Fibroblast of skin of right biceps (primary cell): ENCODE measurements at places on chromosomes 3 and 15.

DNA sequence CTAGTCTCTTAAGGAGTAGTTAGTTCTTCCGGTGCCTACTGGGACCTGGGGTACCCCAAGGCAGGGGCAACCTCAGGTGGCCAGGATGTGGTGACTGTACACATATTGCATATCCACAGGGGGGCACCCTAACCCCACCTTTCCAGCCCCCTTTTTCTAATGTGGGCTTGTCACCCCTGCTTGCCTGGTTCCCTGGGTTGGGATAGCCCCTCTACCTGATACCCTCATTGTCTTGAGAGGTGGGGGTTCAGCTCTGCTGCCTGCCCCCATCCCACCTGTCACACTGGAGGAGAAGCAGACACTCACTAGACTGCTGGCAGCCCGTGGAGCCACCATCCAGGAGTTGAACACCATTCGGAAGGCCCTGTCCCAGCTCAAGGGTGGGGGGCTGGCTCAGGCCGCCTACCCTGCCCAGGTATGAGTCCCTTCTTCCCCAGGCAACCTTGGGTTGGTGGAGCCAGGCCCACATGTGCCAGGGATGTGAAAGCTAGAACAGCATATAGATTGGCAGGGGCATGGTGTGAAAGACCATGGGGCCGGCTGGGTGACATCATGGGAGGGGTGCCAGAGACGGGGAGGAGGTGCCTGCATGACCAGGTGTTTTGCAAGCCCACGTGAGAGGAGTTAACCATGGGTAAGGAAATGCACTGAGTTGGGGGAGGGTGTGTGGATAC is 4.0 kb downstream of the GLYCTK start:
- peak; percentile 20 for DNase-seq

DNA sequence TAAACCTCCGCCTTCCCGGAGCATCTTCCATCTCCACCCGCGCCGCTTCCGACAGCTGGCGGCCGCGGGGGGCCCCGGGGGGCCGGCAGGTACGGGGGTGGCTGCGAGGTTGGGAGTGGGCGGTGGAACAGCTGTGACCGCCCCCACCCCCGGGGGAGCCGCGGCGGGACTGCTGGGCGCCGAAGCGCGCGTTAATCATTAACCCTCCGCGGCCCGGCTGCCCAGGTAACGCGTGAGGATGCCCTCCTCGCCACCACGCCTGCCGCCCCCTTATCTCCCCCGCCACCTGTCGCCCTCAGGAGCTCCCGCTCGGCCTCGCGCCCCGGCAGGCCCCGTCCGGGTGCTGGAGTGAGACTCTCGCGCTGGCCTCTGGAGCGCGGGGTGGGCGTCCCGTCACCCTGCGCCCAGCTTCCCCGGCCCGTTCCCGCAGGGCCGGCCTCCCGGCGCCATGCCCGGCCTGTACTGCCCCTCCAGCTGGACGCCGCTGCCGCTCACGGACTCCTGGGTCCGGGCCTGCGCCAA is 757 bp downstream of the VWA5B2 start:
- no peak for DNase-seq

DNA sequence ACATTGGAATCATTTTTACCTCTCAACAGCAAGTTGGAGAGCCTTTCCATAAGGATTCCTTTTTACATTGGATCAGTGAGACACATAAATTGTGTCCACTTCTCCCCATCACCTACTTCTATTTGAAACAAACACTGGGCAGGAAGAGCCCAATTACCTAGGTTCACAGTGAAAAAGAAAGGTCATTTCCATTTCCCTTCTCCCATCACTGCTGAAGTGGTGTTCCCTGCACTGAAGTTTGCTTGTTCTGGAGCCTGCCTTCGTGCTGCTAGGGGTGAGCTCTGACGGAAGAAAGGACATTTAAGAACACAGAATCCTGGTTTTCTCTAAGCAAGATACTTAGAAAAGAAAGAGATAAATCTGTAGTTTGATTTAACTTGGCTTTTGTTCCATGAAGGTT is 123.8 kb upstream of the ZBTB20 start:
- DNase-seq = no peak

- no peak for DNase-seq
Measured at GRCh38 chr3:11739706-11740105, 96.0 kb upstream of the VGLL4 start.

- no peak for DNase-seq
Measured at GRCh38 chr15:76344893-76345582, 8.5 kb downstream of the ISL2 start.

DNA sequence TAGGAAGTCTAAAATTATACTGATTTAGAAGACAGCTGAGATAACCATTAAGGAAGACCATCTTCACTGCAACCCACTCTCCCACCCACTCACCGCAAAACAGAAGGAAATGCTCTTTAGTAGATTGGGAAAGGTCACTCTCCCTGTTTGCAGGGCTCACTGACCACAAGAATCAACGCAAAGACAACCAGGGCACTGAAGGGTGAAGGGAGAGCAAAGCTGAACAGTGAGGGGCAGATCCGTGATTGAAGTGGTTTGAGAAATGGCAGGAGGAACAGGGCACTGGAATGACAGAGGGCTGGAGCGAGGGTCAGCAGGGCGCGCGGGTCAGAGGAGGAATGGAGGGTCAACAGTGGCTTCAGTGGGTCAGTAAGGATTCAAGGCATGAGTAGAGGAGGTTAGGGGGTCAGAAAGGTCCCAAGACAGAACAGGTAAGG is 520 bp downstream of the MESD start:
- no peak for DNase-seq

GRCh38 chr3:117540597-117540996 is 831.0 kb downstream of the TUSC7 start:
- DNase-seq = peak; percentile 63

DNA sequence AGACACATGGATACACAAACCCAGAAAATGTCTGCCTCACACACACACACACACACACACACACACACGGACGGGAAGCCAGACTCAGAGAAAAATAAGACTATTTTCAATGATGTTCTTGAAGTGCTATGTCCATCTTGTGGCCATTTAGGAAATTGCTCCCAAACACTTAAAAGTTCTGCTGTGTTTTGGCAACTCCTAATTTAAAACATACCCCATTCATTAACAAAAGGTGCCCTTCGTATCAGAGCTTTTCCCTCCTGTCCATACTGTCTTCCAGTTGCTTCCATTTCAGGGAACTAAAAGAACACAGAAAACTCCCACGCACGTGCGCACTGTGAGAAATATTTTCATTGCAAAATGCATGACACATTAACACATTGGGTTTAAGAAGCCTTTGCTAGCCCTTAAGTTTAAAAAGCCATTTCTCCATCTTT is 44.6 kb downstream of the SLC12A1 start:
- DNase-seq = peak; percentile 83

DNA sequence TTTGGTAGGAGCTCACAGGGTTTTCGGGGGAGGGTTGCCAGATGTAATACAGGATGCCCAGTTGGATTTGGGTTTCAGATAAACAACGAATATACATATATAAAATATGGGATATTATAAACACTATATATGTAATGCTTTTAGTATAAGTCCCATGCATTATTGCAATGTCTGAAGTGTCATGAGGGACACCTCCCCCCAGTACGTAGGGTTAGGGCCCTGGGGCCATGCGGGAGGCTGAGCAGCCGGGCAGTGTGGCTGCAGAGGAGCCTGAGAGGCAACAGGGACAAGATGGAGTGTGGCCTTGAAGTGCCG is 148.9 kb downstream of the SMAD6 start:
- DNase-seq = no peak

DNA sequence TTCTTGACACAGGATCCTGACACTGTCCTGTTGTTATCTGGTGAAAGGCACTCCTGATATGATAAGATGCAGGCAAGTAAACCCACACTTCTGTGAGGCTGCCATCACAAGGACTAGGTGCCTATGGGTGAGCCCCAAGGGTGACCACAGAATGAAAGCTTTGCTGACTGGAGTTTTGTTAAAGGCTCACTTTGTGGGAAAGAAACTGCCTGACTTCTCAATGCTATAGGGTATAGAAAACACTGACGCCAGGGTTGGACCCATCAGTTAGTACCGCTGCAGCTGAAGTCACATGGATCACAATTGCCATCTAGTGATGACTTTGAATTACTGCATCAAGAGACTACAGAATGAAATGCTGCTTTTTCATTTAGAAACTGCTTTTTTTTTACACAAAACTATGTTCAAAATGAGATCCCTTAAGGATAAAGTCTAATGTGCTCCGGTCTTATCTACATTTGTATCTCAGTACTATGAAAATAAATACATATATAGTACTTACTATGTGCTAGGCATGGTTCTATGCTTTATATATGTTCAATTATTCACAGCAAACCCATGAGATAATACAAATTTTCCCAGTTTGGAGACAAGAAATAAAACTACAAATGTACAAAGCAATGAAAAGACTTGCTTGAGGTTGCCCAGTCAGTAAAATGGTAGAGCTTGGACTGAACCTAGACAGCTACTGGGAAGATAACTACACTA is 64.2 kb upstream of the CMSS1 start:
- peak; percentile 85 for DNase-seq

DNA sequence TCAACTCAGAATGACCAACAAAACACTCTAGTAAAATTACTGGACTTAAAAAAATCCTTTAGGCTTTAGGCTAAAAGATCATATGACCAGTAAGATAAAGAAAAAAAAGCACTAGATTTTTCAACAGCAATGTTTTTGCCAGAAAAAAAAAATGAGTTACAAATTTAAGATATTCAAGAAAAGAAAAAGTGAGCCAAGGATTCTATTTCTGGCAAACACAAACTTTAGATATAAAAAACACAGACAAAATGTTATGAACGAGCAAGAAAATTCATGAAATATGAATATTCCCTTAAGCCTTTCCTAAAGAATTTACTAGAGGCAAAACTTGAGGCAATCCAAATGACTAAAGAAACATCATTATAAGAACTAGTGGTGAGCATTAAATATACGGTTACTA is 8.6 kb downstream of the GOLGB1 start:
- DNase-seq = no peak

- no peak for DNase-seq
Measured at GRCh38 chr3:104584682-104585081, 782.0 kb upstream of the ALCAM start.

- no peak for DNase-seq
Measured at GRCh38 chr3:142664819-142665218, 59.0 kb upstream of the TRPC1 start.

DNA sequence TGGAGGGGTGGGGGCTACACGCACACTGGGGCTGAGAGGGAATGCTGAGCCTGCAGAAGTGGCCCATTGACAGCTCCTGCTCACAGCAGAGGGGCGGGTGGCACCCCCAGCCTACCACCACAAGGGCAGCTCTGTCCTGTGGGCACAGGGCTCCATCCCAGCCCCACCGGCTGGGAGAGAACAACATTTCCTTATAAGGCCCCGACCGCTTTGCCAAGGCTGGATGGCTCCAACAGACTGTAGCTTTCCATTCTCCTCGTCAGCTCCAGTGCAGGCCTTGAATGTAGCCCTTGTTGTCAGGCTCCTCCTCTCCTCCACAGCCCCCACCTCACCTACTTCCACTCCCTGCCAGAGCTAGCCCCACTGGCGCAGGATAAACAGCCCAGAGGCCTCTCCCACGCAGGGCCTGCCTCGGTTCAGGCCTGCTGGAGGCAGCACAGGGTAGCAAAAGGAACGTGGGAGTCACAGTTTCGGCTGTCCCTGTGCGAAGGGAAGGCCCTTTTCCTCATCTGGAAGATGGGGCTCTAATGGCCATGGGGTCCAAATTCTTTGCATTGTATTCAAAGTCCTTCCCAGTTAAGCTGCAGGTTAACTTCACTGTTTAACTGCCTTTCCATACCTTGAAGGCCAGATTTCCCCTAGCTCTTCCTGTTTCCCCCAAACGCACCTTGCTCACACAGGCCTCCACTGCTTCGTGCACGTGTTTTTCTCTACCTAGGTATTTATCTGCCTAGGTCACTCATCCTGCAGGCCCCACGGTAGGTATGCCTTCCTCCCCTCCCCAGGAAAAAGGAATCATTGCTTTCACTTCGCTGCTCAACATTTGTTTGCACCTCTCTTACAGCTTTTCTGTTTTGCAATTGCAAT is 101.6 kb upstream of the LPP start:
- no peak for DNase-seq

DNA sequence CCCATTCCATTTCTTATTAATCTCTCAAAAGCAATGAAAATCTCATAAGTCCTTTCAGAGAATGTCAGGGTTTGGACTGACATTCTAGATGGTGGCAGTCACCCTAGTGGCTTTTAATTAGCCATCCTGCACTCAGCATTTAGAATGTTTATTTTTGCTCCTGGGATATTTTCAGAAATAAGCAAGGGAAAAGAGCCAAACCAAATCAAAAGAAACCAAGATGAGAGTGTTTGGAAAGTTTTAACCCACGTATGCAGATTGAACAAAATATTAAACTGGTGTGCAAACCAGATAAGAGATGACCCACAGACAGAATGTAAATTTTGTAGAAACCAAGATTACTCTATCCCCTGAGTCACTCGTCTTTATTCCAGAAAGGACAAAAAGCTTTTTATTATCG is 275.8 kb downstream of the SQOR start:
- no peak for DNase-seq

DNA sequence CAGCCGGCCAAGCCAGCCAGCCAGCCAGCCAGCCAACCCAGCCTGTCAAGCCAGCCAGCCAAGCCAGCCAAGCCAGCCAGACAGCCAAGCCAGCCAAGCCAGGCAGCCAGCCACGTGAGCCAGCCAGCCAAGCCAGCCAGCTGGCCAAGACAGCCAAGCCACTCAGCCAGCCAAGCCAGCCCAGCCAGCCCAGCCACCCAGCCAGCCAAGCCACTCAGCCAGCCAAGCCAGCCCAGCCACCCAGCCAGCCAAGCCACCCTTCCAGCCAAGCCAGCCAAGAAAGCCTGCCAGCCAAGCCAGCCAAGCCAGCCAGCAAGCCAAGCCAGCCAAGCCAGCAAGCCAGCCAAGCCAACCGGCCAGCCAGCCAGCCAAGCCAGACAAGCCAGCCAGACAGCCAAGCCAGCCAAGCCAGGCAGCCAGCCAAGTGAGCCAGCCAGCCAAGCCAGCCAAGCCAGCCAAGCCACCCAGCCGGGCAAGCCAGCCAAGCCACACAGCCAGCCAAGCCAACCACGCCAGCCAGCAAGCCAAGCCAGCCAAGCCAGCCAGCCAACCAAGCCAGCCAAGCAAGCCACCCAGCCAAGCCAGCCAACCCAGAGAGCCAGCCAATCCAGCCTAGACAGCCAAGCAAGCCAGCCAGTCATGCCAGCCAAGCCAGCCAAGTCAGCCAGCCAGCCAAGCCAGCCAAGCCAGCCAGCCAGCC is 199.5 kb downstream of the GOLGA6L6 start:
- DNase-seq = no peak

DNA sequence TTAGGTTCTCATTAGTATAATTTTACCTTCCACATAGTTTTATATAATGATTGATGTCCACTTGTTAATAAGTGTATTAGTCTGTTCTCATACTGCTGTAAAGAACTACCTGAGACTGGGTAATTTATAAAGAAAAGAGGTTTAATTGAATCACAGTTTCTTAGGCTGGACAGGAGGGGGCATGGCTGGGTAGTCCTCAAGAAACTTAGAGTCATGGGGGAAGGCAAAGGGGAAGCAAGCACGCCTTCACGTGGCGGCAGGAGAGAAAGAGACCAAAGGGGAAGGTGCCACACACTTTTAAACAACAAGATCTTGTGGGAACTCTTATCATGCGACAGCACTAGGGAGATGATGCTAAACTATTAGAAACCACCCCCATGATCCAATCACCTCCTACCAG is 19.2 kb downstream of the DZIP3 start:
- no peak for DNase-seq

GRCh38 chr3:8451696-8452095 is 49.9 kb upstream of the LMCD1 start:
- peak; percentile 94 for DNase-seq

GRCh38 chr15:64006642-64007041 is 39.6 kb downstream of the DAPK2 start:
- DNase-seq = no peak

- DNase-seq = peak; percentile 28
Measured at GRCh38 chr3:147937341-147937740, 528.2 kb downstream of the ZIC1 start.
